ENCODE measurements at places on chromosomes 11 and 22.
A peak's percentile ranks its signal among the peaks of the same experiment; 100 is the strongest.

GRCh38 chr11:110428040-110428439 lies 1.7 kb upstream of the FDX1 start:
- no peak for DNase-seq

GRCh38 chr11:133425245-133425644 lies 107.1 kb downstream of the OPCML start:
- DNase-seq = no peak

DNA sequence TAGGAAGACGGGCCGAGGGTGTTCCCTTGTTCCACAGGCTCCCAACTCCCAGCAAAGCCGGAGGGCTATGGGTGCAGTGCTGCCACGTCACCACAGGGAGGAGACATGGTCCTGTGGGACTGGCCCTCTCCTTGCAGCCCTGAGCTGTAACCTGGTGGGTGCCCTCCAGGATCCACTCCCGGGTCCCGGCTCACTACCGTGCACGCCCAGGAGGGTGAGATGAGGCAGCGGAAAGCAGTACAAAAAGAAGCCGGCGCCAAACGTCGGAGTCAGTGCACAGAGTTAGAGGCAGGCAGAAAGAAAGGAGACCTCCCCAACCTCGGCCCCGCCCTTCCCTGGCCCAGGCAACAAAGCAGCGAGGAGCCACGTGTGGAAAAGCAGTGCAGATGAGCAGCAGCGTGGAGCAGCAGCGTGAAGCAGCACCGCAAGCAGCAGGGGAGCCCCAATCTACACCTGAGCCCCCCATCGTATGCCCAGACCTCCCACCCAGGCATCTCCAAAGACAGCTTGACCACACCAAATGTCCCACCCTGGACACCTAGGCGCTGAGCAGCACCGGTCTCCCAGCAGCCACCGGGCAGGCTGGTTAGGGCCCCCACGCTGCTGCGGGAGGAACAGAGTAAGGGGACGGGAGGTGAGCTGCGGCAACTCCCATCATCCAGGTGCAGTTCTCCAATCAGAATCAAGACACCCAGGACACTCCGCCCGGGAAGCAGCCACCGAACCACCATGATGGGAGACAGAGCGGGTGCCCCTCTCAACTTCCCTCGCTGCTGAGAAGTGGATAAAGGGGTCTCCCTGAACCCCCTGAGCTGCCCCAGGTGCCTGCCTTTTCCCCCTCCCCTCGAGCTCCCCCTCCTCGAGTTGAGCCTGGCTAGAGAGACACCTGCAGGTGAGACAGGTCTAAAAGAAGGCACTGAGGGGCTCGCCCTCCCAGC lies 28.8 kb downstream of the IGSF9B start:
- DNase-seq = peak; percentile 46

- DNase-seq = no peak
Measured at GRCh38 chr11:79610678-79611077, 169.8 kb upstream of the TENM4 start.

DNA sequence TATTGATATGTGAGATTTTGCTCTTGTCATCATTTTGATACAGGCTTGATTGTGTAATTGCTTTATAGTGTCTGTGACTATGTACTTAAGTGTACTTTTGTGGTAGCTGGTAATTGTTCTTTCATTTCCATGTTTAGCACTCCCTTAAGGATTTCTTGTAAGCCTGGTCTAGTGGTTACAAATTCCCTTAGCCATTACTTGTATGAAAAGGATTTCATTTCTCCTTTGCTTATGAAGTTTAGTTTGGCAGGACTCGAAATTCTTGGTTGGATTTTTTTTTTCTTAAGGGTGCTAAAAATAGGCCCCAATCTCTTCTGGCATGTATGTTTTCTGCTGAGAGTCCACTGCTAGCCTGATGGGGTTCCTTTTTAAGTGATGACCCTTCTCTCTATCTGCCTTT lies 346.8 kb downstream of the JRKL start:
- DNase-seq = no peak

DNA sequence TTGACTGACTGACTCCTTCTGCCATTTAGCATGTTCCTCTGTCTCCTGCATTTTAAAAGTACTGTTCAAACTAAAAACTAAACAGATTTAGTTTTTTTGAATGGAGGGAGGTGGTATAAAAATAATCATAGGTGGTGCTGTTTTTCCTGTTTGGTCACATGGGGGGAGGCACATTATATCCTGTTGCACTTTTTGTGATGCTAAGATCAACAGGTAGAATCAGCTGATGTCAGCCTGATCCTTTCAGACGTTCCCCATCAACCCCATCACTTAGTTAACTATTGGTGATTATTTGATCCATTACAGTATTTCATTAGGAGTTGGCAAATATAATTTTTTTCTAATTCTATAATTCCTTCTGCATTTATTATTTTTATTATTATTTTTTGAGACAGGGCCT lies 5.1 kb upstream of the OSBP2 start:
- no peak for DNase-seq

DNA sequence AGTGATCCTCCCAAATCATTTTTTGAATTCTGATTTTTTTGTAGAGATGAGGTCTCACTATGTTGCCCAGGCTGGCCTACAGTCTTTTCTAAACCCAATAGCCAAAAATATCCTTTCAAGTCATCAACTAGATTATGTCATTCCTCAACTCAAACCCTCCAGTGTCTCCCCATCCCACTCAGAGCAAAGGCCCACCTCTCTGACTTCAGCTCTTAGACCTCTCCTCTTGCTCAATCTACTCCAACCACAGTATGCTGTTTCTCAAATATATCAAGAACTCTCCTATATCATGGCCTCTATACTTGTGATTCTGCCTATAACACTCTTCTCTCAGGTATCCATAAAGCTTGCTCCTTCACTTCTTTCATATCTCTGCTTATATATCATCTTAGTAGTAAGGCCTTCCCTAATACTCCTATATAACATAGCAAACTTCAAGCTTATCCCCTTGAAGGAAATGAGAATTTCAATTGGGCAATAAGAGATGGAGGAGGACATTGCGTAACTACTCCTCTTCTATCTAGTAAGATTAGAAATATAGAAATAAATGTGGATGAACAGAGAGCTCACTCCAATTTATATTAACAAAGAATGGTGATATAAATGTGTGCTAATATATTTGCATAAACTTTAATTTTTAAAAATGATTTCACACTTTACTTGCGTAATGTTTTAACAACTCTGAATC lies 24.5 kb downstream of the DLG2 start:
- no peak for DNase-seq

GRCh38 chr11:116287866-116288265 lies 484.9 kb downstream of the BUD13 start:
- DNase-seq = no peak

- no peak for DNase-seq
Measured at GRCh38 chr22:26466196-26466595, 17.4 kb downstream of the HPS4 start.

DNA sequence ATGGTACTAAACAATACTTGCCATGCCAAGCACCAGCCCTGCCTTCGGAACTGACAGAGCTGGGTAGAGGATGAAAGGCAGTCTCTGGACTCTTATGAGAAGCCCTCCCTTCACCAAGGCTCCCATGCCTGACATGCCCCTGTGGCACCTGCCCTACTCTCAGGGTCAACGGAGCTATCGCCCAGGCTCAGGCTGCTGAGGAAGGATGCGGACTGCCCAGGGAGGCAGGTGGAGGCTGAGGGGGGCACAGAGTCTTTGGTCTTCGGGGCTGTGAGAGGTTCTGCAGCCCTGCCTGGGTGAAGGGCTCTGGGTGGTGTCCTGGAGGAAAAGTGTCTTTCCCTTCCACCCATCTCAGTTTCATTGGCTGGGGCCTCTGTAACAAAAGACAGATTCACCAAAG lies 290.8 kb upstream of the B3GAT1 start:
- no peak for DNase-seq

Measured in globus pallidus (tissue), 1 donor.